ENCODE measurements at places on chromosomes 1 and 21. TPM values are rescaled to one million over a fixed set of nuclear protein-coding genes. Genes with fewer than 3 reads are reported as not detected.

AGT gene
- not detected for total RNA-seq

- DNase-seq: no peak
Measured at GRCh38 chr21:27021046-27021445, 54.2 kb upstream of the ADAMTS5 start.

MAD2L2 gene
- 91.7 TPM for total RNA-seq

DNA sequence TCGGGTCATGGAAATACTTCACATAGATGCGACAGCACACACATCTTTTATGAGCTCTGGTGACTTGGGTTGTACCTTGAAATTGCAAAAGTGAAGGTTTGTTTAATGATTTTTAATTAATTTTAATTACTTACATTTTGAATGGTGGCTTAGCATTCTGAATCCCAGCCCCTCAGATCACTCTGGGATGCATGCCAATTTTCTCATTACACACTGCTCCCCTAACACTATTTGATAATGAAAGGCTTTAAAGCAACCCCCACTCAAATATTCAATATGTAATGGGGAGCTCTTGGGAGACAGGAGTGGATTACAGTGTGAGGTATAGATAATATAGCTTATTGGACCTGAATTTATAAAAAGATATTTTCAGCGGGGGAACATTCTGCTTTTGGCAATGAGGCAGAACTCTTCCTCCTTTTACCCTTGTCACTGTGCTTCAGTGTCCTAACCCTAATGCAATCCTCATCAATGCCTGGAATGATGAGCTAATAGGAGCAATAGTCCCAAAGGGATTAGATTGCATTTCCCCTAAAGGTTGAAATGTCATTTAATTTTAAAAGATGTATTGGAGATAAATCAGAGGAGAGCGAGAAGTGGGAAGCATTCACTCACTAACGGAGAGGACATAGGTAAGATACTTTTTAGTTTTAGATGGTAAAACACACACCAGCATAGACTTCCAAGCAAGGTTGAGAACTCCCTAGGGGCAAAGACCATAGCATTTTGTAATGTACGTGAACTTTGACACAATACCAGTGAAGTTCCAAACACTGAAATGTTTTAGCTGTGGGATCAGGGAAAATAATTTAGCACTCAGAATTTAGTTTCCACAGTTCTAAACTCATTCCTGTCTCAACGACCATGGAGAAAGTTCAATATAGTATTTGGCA, 384.1 kb upstream of the PLXNA2 start:
- no peak for DNase-seq

ANGPTL3 gene
- total RNA-seq: not detected

KCNE2 gene
- not detected for total RNA-seq

GBP7 gene
- total RNA-seq: not detected

DNA sequence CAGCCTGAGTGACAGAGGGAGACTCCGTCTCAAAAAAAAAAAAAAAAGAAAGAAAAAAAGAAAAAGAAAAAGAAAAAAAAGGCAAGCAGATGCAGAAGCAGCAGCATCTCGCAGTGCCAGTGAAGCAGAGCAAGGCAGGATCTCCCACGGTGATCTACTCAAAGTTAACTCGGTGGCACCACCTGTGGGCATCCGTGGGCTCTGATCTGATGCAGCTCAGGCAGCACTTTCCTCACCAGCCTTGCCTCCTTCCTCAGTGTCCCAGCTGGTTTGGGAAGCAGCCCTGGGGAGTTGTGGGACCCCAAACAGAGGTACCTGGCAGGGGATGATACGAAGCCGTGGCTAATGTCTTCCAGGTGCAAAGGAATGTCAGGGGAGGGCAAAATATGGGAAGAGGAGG, 104.3 kb upstream of the KRTAP19-8 start:
- DNase-seq: no peak

CD34 gene
- total RNA-seq: not detected

CD53 gene
- total RNA-seq: 0.46 TPM

DNA sequence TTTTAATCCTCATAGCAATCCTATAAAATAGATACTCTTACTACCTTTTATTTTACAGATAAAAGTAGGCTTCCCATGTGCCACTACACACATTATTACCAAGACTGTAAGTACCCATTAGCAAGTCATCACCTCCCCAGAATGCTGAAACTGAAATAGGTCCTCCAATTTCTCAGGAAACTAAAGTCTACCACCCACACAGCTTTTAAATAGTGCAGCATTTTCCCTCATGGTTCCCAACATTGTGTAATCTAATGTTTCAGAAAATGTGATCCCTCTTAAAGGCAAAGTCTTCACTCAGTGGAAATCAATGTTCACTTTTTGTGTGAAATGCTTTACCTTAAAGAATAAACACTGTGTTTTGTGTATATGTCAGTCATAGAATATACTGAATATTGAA, 356.5 kb downstream of the GPATCH2 start:
- no peak for DNase-seq

MAEL gene
- total RNA-seq: not detected

- peak; percentile 41 for DNase-seq
Measured at GRCh38 chr1:10387677-10388386, 11.0 kb upstream of the PGD start.

- no peak for DNase-seq
Measured at GRCh38 chr1:220019071-220019470, 27.2 kb downstream of the EPRS1 start.

GRCh38 chr1:15799004-15799867, 8.2 kb downstream of the UQCRHL start:
- DNase-seq: peak; percentile 99

C1orf167 gene
- not detected for total RNA-seq

- DNase-seq: no peak
Measured at GRCh38 chr1:47522935-47523834, 85.3 kb downstream of the FOXD2 start.

GJB5 gene
- not detected for total RNA-seq

GRCh38 chr21:36210779-36211659, 54.4 kb downstream of the DOP1B start:
- peak; percentile 37 for DNase-seq

GRCh38 chr1:37601441-37601840, 5.7 kb upstream of the GNL2 start:
- no peak for DNase-seq

DNA sequence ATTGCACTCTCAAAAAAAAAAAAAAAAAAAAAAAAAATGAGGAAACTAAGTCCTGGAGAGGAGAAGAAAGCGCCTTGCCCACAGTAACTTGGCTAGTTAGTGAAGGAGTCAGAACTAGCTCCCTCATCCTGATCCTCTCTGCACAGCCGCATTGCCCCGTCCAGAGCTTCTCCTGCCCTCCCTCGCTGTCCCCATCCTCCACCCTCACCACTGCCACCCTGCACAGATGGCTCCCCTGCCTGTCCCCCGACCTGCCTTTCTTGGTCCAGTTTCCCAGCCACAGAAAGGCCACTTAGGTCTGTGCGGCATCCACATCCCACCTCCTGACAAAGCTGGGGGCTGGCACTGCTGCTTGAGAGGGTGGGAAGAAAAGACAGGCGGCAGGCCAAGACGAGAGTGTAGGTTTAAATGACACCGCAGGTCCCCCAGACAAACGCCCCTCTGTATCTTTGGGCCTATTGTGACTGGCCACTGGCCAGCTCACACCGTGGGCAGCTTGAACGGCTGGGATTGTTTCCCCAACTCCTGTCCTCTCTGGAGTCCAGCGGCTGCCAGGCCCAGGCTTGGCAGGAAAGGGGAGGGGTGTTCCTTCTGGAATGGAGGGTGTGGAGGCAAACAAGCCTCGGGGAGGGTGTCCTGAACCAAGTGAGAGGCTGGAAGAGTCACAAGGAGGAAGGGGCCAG, 20.2 kb downstream of the NCMAP start:
- no peak for DNase-seq

- no peak for DNase-seq
Measured at GRCh38 chr1:167776151-167776550, 54.4 kb downstream of the MPZL1 start.

DNA sequence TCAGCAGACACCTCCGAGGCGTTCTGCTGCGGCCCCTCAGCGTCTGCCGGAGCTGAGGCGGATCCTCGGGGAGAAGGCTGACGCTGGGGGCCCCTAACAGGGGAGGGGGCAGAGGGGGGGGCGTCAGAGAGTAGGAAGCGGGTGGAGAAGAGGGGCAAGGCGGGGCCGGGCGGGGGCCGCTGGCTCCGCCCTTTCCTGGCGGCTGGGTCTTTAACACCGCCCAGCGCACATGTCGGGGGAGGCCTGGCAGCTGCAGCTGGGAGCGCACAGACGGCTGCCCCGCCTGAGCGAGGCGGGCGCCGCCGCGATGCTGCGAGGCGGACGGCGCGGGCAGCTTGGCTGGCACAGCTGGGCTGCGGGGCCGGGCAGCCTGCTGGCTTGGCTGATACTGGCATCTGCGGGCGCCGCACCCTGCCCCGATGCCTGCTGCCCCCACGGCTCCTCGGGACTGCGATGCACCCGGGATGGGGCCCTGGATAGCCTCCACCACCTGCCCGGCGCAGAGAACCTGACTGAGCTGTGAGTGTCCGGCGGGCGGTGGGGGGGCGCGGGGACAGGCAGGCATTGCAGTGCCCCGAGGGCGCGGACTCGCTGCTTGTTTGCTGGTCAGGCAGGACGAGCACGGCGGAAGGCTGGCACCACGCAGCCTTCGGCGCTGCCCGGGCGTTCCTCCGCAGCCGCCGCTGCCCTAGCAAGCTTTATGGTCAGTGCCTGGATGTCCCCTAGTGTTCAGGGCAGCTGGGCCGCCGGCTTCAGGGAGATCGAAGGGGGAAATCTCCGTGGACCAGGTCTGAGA, at the start of gene NTRK1:
Gene NTRK1 (plus strand): TSS at position 238 of the 796 bp plus-strand sequence. CDS start 70 bp downstream, at position 308.
- DNase-seq: peak; percentile 62

ILDR2 gene
- 9.6 TPM for total RNA-seq

AGO4 gene
- total RNA-seq: 4.9 TPM

GCSAML gene
- 3.8 TPM for total RNA-seq

DNA sequence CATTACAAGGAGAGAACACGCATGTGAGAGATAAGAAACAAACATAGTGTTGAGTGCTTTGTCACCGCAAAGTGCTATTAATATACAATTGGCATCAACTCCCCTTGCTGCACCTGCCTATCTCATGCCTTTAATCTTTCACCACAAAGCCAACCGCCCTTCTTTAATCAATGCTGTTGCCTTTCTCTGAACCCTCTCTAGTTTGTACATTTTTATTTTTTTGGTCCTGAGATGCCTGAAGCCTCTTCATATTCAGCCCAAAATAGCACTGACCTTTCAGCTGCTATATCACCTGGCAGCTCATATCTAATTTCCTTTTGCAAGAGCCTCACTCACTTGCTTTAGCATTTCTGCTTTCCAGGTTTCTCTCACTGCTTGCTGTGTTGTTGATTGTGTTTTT, 504.7 kb downstream of the NUF2 start:
- DNase-seq: no peak

- DNase-seq: no peak
Measured at GRCh38 chr1:200973937-200974657, 49.4 kb downstream of the KIF21B start.

- DNase-seq: no peak
Measured at GRCh38 chr1:107449326-107449725, 308.5 kb downstream of the NTNG1 start.

THEM5 gene
- not detected for total RNA-seq

GRCh38 chr1:203513585-203514031, 19.7 kb downstream of the OPTC start:
- DNase-seq: no peak

GRCh38 chr1:17502326-17502778, 37.1 kb upstream of the ARHGEF10L start:
- peak; percentile 88 for DNase-seq

- DNase-seq: peak; percentile 92
Measured at GRCh38 chr1:63316984-63317816, 5.2 kb upstream of the FOXD3 start.

DNA sequence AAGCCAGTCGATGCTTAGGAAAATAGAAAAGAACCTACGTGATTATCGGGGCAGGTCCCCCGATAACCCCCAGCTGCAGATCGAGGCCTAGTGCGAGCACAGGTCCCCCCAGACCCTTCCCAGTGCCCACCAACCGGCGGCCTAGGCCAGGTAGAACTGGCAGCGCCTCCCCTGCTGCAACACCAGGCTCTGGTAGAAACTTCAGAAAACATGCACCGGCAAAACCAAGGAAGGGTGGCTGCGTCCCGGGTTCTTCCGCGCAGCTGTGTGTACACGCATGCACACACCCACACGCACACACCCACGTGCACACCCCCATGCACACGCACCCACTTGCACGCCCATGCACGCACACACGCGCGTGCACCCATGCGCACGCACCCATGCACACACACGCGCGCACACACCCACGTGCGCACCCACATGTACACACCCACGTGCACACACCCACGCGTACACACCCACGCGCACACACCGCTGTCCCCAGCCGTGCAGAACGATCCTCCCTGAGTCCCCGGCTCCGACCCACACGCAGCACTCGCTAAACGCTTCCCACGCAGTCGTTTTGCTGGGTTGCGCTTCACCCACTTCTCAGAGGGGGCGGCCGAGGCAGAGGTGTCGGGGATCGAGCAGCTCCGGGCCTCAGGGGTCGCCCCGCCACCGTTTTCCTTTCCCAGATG, 5.2 kb downstream of the TSPEAR start:
- no peak for DNase-seq

DNA sequence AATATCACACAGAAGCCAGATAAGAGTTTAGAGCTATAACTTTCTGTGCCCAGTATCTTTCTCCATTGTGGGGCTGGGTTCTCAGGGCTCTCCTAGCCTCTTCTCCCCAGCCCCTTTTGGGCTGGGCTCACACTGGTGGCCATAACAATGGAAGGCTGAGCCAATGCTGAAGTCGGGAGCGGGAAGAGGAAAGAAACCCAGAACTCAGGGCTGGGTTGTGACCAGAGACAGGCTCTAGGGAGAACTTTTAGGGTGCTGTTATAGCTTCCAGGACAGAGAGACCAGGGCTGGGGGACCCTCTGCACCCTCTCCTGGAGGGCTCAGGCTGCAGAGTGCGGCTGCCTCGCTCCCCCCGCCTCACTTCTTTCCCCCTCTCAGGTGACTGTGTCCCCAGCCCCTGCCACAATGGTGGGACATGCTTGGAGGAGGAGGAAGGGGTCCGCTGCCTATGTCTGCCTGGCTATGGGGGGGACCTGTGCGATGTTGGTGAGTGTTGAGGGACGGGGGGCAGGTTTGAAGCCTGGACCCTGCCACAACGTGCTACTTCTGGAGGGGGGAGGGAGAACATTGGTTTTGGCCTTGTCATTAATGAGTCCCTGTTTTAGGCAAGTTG, 14.1 kb downstream of the BCAN start:
- no peak for DNase-seq

DNA sequence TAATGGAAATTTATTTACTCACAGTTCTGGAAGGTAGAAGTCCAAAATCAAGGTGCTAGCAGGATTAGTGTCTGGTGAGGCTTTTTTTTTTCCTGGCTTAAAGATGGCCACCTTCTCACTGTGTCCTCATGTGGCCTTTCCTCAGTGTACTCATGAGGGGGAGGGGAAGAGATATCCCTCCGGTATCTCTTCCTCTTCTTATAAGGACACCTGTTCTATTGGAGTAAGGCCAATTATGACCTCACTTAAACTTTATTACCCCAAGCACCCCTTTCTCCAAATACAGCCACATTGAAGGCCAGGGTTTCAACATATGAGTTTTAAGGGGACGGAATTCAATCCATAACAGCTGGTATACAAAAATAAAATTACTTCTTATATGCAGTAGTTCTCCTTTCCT, 203.7 kb upstream of the C1orf87 start:
- no peak for DNase-seq

GNG5 gene
- total RNA-seq: 81.4 TPM

All from Daoy (cell line).